ENCODE measurements at places on chromosomes 1 and 21.

DNA sequence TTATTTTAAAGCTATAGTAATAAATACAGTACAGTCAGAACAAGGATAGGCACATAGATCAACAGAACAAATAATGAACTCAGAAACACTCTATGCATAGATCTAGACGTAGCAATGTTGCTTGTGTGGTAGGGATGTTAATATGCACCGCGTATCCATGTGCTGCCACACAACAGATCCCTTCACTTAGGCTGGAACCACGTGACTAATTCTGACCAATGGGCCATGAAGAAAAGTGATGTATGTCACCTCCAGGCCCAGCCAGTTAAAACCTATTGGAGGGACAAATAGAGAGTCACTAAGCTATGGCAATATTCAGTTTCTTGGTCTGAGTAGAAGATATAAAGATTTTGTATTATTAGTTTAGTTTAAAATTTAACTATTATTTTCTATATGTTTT lies 91.4 kb downstream of the ADAMTS1 start:
- no peak for DNase-seq

DNA sequence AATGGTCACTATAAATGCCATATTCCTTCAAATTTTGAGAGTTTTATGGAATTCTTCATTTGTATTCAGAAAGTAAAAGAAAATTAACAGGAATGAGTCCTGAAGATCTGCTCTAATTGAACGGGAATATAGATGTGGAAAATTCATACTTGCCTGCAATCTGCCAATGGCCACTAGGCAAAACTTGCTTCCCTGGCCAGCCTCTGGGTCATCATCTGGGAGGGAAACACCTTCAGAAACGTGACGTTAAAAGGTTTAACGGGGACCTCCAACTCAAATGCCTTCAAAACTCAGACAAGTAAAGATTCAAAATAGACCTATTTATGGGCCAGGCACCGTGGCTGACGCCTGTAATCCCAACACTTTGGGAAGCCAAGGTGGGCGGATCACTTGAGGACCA lies 21.7 kb upstream of the CTSK start:
- DNase-seq: no peak

- no peak for DNase-seq
These were observed 678.0 kb upstream of the ZP4 start for GRCh38 chr1:238568735-238569134.

DNA sequence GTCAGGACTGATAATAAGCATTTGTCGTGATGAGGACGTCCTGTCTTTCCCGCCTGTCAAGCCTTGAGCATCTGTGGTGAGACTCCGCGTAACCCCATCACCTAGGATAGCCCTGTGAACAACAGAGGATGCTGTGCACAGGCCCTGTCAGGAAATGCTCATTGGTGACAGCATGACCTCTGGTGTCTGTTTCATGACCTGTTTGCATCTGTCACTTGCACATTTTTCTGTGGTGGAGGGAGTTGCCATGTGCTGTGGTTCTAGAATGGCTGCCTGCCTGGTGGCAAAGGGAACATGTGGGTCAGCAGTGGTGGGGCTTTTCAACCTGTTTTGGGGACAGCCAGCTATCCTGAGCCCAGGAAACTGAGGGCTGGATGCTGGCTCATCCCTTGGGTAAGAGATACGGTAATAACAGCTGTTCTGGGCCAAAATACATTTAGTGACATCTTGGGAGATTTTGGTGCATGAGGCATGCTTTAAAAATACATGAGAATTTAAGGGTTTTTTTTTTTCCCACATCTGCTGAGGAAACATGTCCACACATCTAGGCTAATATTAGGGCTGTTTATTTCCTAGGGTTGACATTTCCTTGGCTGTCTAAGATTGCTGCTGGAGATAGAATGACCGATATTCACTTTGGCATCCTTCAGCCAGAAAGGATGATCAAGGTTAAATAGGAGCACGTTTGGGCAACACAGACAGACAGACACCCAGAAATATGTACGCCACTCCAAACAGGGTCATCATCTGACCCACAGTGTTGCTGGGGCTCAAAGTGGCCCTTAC lies 52.9 kb downstream of the KCNC4 start:
- no peak for DNase-seq

- DNase-seq: no peak
These were observed 1227.1 kb downstream of the NCAM2 start for GRCh38 chr21:22225299-22225698.

GRCh38 chr1:214635506-214635905 lies 32.5 kb downstream of the CENPF start:
- no peak for DNase-seq

GRCh38 chr1:190679044-190679443 lies 201.4 kb upstream of the BRINP3 start:
- no peak for DNase-seq

- no peak for DNase-seq
These were observed 1.8 kb upstream of the SLC19A2 start for GRCh38 chr1:169487561-169487960.

DNA sequence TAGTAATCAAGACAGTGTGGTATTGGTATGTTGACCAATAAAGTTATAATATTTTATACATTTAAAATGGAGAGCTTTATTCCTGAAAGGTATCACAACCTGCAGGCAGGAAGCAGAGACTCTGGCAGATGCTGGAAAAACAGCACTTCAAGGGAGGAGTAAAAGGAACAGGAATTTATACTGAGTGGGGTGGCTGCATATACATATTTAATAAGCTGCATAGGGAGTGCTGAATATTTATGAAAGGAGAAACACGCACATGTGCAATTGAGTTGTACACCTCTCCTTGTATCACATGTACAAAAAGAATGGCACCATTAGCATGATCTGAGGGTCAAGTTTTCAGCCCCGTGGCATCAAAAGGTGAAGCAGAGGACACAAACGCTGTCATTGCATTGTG lies 104.9 kb upstream of the PAXBP1 start:
- no peak for DNase-seq
